ENCODE measurements at places on chromosomes 7 and 10.

DNA sequence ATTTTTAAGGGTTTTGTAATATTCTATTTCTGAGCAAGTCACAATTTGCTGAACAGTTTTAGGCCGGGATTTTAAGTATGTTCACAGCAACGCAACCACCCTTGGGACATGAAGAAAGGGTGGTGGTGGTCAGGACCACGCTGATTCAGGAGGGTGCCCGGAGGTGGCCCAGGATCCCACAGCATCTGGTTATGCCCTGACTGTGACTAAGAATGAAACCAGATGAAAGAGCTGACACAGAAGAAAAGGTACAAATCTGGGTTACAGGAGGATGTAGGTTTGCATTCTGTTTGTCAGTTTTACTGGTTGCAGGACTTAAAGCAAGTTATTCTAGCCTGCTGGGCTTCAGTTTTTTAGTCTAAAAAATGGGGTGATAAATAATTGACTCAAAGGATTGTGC is 279.7 kb downstream of the CCSER2 start:
- DNase-seq = no peak
- H3K36me3 ChIP-seq = no peaks in the 10 kb centered on the region
- H3K27ac ChIP-seq = no peak overlapping the region
- no peak overlapping the region for H3K4me3 ChIP-seq
- no peaks in the 10 kb centered on the region for H3K27me3 ChIP-seq
- no peaks in the 10 kb centered on the region for H3K4me1 ChIP-seq

DNA sequence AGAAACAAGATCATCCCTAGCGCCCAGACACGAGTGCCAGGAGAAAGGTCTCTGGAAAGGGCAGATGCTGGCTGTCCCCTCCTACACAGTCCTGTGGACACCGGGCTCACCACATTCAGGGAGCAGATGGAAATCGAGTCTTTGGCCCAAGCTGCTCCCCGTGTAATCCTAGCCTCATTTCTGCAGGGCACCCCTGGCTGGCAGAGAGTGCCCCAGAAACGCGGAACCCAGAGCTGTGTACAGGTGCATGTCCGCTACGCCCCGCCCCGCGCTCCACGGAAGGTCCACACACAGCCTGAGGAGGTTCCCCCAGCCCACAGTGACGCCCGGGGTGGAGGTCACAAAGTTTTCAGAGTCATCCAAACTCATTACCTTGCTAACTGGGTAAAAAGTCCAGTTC is 202.8 kb downstream of the MAD1L1 start:
- DNase-seq = no peak
- no peaks in the 10 kb centered on the region for H3K36me3 ChIP-seq
- no peaks in the 10 kb centered on the region for H3K4me1 ChIP-seq

- H3K4me3 ChIP-seq = no peak overlapping the region
- no peak overlapping the region for H3K27ac ChIP-seq
- peaks cover 4% of the 10 kb centered on the region for H3K4me1 ChIP-seq
- no peak for DNase-seq
Observed at GRCh38 chr7:151351967-151352366, 10.4 kb downstream of the NUB1 start.

GRCh38 chr10:125845617-125846016 is 22.3 kb downstream of the BCCIP start:
- no peak overlapping the region for H3K27ac ChIP-seq
- H3K27me3 ChIP-seq = no peaks in the 10 kb centered on the region
- DNase-seq = no peak
- no peak overlapping the region for H3K4me3 ChIP-seq
- H3K36me3 ChIP-seq = peaks cover 43% of the 10 kb centered on the region

GRCh38 chr10:74150204-74150989 is at the start of gene AP3M1:
Gene AP3M1, minus strand, starts transcription at chr10:74150828. Its CDS starts 12,449 bp downstream, at chr10:74138379.
- H3K4me1 ChIP-seq = peaks cover 52% of the 10 kb centered on the region
- H3K4me3 ChIP-seq = peak within 1 kb of the TSS; percentile 90
- no peaks in the 10 kb centered on the region for H3K27me3 ChIP-seq
- peak within 1 kb of the TSS; percentile 89 for H3K27ac ChIP-seq

GRCh38 chr7:75715864-75716263 is 22.9 kb downstream of the HIP1 start:
- peaks cover 25% of the 10 kb centered on the region for H3K4me1 ChIP-seq
- H3K27ac ChIP-seq = no peak overlapping the region
- H3K4me3 ChIP-seq = no peak overlapping the region
- H3K27me3 ChIP-seq = no peaks in the 10 kb centered on the region

DNA sequence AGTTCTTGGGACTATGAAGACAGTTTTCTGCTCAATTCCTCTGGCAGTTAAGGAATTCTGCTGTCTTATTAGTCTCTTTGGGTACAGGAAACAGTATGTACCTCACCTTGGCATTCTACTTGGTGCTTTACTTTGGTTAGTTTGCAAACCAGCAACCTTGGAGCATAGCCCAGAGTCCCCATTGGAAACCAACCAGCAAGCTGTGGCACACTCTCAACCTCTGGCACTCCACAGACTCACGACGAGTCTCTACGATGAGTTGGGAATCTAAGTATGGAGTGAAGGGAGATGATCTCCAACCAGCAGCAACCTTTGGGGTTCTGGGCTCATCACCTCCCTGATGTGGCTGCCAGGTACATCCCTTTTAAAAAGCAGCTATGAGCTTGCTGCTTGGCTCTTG is 43.8 kb downstream of the TPK1 start:
- no peak overlapping the region for H3K27ac ChIP-seq
- H3K27me3 ChIP-seq = no peaks in the 10 kb centered on the region
- H3K36me3 ChIP-seq = no peaks in the 10 kb centered on the region

DNA sequence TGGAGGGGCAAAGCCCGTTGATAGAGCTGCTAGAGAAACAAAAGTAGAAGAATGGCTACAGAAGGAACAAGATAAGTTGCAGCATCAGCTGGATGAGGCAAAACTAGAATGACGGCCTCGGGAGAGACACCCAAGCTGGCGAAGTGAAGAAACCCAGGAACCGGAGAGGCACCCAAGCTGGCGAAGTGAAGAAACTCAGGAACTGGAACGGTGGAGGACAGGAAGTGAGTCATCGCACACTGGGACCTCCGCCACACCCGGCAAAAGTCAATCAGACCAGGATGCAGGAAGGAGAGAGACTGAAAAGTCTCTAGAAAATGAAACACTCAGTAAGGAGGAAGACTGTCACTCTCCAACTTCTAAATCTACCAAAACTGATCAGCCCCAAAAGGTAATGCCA is 133.0 kb upstream of the NEBL start:
- H3K36me3 ChIP-seq = no peaks in the 10 kb centered on the region
- no peak overlapping the region for H3K27ac ChIP-seq
- no peaks in the 10 kb centered on the region for H3K4me1 ChIP-seq
- H3K27me3 ChIP-seq = no peaks in the 10 kb centered on the region
- H3K4me3 ChIP-seq = no peak overlapping the region

DNA sequence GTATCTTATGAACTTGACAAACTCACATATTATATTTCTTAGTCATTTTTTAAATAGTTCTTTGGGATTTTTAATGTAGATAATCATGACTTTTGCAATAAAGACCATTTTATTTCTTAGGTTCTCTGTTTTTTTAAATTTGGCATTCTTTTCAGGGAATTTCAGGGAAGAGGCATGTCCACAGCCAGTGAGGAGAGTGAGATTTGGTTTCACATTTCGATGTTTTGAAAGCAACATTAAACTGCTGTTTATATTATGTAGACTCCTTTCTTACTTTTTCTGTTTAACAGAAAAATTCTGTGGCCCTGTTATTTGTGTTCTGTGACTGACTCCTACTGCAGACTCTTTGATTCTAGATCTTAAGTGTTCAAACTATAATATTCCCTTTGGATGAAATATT is 153.7 kb downstream of the FAM107B start:
- no peak overlapping the region for H3K27ac ChIP-seq
- H3K4me1 ChIP-seq = no peaks in the 10 kb centered on the region
- no peaks in the 10 kb centered on the region for H3K36me3 ChIP-seq
- no peak for DNase-seq
- H3K27me3 ChIP-seq = no peaks in the 10 kb centered on the region

DNA sequence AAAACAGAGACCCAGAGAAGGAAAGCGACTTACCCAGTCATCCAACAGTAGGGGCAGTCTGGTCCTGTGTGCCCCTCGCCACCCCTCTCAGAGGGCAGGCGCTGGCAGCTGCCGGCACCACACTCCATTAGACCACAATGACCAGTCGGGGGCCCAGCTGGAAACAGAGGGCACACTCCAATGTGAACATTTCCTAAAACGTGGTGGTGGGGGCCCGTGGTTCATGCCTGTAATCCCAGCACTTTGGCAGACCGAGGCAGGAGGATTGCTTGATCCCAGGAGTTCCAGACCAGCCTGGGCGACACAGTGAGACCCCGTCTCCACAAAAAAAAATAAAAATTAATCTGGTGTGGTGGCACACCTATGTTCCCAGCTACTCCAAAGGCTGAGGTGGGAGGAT is 912 bp upstream of the OAT start:
- H3K27ac ChIP-seq = no peak overlapping the region
- H3K4me1 ChIP-seq = peaks cover 24% of the 10 kb centered on the region
- no peak for DNase-seq
- H3K36me3 ChIP-seq = no peaks in the 10 kb centered on the region

DNA sequence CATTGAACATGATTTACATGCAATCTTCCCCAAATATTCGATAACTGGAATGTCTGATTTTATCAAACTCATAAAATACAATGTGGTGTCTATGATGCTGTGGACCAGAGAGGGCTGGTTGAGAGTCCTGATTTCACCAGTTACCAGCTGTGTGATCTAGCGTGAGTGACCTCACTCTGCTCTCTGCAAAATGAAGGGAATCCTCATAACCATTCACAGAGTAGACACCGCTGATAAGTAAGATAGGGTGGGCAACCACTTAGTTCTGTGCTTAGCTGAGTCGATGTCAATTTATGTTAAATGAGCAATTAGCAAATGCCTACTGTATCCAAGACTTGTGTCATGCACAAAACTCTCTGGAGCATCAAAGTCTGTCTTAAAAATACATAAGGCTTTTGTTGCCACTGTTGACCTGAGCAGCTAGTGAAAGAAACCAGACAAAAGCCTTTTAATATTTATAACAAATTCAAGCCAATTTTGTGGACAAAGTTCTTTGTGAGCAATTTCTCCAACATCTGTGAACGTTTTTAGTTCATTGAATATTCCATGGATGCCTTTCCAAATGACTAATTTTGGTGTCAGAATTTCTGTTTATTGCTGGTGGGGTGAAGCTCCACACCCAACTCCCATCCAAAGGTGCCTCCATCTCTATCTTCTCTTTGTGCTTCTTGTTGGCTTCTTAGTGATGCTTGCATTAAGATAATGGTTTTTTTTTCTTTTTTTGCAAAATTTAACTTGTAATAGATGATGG is 314.2 kb downstream of the ADRA2A start:
- no peak overlapping the region for H3K27ac ChIP-seq
- no peaks in the 10 kb centered on the region for H3K27me3 ChIP-seq
- DNase-seq = no peak
- no peaks in the 10 kb centered on the region for H3K36me3 ChIP-seq
- no peak overlapping the region for H3K4me3 ChIP-seq
- no peaks in the 10 kb centered on the region for H3K4me1 ChIP-seq

DNA sequence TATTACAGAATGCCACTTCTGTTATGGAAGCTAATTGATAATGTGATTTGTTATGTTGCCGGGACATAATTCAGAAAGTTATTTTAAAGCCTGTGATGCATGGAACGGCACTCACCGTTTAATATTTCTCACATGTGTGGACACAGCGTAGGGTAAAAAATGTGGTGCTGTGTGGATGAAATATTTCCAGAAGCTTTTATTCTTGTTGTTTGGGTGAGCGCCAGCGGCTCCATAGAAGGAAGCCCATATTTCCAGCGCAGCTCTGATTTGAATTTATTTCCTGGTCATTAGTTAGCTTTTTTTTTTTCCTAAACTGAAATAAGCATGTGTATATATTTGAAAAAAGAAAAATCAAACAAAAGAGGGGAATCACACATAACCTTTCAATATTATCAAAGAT is 20.2 kb upstream of the NKX6-2 start:
- no peaks in the 10 kb centered on the region for H3K27me3 ChIP-seq
- H3K4me1 ChIP-seq = no peaks in the 10 kb centered on the region
- H3K4me3 ChIP-seq = no peak overlapping the region
- H3K36me3 ChIP-seq = no peaks in the 10 kb centered on the region

DNA sequence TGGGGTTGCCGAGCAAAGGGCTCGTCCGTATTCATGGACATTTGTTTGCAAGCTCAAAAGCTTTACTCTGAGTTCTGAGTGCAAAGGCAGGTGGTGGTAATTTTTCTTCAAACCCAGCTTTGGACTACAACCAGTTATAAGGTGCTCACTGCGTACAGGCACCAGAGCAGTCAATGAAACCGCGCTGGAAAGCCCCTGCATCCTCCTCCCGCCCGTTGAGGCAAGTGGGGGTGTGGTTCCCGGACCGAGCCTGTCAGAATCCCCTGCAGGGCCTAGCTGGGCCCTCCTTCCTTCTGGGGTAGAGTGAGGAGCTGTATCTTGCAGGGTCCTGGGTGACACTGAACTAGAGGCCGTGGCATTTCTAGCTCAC is 22.3 kb downstream of the AMZ1 start:
- H3K4me1 ChIP-seq = peaks cover 4% of the 10 kb centered on the region
- no peak overlapping the region for H3K27ac ChIP-seq
- H3K36me3 ChIP-seq = no peaks in the 10 kb centered on the region
- DNase-seq = no peak

DNA sequence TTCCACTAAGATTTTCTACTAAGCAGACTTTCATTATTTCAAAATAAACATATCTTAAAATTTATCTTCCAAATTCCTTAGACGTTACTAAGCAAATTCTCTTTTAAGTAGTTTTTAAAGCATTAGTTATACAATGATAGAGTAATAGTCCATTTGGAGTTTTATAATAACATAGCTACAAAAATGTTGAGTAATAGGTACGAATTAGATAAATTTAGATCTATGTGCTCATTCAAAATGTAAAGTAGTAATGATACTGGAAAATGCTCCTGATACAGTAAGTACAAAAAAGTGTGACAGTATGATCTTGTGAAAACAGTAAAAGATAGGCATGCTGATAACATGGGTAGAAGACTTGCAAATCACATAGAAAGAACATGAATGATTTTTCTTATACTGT is 4.5 kb downstream of the DMTF1 start:
- no peak for DNase-seq
- peaks cover 44% of the 10 kb centered on the region for H3K4me1 ChIP-seq
- H3K4me3 ChIP-seq = no peak overlapping the region
- H3K27me3 ChIP-seq = no peaks in the 10 kb centered on the region

DNA sequence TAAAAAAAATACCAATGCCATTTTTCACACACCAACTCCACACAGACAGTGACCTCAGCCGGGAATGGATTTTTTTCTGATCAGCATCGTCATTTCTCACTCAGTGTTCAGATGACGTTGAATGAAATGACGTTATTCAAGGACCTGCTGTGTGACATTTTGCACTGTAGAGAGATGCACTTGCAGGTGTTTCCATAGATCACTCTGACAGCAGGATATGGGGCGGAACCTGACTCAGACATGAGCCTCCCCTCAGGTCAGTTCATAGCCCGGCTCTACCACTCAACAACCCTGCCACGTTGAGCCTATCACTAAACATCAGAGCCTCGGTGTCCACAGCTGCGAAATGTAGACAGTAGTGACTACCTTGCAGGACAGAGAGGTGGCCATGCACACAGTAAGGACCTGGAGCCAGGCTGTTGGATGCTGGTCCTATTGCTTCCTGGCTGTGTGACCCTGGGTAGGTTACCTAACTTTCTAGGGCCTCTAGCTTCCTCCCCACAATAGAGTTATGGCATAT is 41.4 kb upstream of the ANTXRL start:
- no peaks in the 10 kb centered on the region for H3K27me3 ChIP-seq
- H3K36me3 ChIP-seq = no peaks in the 10 kb centered on the region
- H3K4me1 ChIP-seq = no peaks in the 10 kb centered on the region
- H3K4me3 ChIP-seq = no peak overlapping the region
- H3K27ac ChIP-seq = no peak overlapping the region
